ENCODE measurements at places on chromosomes 16 and 17.

DNA sequence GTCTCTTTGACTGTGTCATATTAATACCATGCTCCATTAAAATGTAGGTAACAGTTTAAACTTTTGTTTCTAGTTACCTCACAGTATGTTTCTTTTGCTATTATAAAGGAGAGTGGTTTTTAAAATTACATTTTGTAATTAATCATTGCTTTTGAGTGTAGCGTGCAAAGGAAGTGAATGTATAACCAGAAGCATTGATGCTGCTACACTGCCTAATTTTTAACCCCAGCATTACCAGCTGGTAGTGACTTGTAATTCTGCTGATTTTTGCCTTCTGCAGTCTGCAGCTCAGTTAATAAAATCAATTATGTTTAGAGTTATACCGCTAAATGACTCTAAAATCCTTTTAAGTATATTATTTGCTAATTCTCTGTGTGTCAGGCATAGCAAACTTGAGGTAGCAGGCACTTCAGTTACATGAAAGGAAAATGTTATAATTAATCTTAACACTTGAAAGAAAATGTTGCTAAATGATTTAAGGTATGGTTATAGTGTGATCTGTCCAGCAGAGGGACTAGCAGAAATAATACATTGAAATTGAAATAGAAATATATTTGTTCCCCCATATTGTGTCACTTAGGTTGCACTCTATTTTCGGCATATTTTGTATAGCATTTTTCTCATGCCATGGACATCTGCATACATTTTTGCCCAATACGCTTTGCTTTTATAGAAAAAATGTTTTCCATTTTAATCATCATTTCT lies 388.5 kb downstream of the CNTNAP4 start:
- no peak for DNase-seq

DNA sequence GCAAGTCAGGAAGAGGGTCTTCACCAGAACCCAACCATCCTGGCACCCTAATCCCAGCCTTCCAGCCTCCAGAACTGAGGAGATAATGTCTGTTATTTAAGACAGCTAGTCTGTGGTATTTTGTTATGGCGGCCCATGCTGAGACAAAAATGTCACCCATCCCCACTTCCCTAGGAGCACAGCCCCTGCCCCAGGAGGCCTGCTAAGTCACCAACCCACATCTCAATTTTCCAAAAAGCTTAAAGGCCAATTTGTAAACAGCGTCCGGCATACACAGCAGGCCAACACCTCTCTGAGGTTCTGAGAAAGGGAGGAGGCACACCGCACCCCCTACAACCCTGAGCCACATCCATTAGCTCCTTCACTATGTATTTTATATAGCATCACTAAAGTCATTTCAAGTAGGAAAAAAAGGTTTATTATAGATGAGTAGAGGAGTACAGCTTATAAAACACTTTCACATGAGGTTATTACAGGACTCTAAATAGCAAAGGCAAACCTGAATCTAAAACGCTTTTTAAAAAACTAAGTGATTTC lies 6.9 kb downstream of the TMEM170A start:
- no peak for DNase-seq

- DNase-seq = no peak
Observed at GRCh38 chr16:48433850-48434530, 48.8 kb upstream of the SIAH1 start.

- no peak for DNase-seq
Observed at GRCh38 chr17:29149431-29150064, 30.6 kb downstream of the MYO18A start.

- peak; percentile 100 for DNase-seq
Observed at GRCh38 chr17:59845595-59846393, 46.9 kb downstream of the TUBD1 start.

DNA sequence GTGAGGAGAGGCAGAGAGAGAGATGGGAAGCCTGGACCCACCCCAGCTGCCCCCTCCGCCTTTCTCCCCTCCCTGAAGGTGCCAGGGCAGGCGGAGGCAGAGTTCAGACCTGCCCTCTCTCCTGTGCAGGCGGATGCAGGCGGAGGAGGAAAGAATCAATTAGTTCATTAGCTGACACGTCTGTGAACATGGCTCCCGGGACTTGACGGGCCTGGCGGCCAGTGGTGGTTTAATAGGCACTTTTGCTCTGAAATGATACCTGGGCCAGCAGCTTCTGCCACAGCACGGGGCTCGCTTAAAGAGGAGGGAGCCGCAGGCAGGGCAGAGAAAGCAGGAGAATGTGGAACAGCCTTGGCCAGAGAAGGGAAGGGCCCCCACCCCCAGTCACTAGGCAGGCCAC lies 98.1 kb downstream of the SDK2 start:
- DNase-seq = no peak

- DNase-seq = no peak
Observed at GRCh38 chr16:11151156-11151884, 104.7 kb downstream of the SOCS1 start.

DNA sequence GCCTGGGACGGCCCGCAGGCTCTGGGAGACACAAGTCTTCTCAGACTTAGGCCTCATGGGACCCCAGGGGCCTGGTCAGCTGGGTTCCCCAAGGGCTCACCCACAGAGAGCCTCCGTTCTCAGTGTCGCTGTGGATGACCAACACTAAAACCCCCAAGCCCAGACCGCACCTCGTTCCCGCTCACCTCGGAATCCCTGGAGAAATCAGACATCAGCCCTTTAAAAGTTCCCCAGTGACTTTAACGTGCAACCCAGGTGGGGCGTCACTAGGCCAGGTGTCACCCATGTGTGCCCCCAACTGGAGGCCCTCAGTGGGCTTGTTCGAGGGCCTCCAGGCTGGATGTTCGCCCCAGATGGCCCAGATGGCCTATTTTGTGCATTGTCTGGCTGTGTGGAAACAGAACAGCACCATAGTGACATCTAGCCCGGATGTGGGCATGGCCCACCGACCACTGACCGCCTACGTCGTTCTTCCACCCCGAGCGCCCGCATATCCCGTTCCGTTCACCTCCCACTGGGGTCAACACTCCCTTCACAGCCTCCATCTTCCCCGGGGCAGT lies 52.3 kb upstream of the DNAH17 start:
- DNase-seq = no peak

DNA sequence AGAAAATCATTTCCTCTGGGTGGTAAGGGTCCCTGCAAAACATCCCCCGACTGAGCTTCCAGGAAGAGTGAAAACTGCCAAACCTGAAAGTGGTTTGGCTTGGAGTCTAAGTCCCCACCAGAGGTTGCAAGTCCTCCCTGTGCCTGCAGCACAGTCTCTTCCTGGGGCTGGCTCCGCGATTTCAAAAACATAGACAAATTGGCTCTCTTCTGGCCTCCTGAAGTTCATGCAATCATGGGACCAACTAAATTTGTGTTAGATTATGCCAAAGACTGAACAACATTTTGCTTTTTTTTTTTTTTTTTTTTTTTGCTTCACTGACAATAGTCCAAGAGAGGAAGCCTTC lies 447.9 kb downstream of the CA10 start:
- DNase-seq = no peak

GRCh38 chr16:86563469-86564345 lies 2.9 kb upstream of the FOXC2 start:
- no peak for DNase-seq

DNA sequence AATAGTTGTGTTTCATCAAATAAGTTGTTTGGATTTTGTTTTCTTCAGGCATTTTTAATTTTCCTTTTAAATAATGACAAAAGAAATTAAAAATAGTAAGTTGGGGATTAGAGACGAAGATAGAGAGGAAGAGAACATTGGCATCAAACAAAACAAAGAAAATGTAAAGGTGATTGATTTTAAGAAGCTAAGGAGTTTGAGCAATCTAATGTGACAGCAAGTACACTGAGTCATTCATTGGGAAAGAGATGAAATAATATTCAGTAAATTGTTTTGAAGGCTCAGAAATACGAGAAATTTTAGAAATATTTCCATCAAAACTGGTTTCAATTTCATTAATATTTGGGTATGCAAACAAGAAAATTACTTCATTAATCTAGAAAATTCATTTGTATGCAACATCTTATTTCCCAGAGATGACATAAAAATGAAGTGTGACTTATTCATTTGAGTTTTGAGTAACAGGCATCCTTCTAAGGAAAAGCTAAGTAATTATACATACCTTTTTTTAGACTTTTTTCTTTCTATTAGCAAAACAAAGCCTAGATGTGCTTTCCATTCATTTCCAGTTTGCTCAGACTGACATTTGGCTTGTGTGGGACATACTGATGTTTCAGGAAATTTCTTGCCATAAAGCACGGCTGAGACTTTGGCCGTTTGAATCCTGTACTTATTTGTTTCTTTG lies 66.7 kb downstream of the COX10 start:
- no peak for DNase-seq

GRCh38 chr16:81335669-81336068 lies 20.9 kb downstream of the GAN start:
- no peak for DNase-seq

DNA sequence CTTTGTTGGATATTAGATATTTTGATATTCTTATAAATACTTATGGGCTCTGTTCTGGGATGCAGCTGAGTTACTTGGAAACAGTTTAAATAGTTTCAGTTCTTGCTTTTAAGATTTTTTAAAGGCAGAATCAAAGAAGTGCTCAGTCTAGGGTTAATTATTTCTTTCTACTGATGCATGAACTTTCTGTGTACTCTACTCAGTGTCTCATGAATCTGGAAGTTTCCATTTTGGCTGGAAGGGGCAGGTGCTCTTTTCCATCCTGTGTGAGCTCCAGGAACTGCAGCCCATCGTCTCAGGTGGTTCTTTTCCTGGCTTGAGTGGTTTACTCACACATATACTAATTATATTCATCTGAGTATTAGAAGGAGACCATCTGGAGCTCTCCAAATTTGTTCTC lies 61.1 kb upstream of the CPHXL start:
- DNase-seq = no peak

DNA sequence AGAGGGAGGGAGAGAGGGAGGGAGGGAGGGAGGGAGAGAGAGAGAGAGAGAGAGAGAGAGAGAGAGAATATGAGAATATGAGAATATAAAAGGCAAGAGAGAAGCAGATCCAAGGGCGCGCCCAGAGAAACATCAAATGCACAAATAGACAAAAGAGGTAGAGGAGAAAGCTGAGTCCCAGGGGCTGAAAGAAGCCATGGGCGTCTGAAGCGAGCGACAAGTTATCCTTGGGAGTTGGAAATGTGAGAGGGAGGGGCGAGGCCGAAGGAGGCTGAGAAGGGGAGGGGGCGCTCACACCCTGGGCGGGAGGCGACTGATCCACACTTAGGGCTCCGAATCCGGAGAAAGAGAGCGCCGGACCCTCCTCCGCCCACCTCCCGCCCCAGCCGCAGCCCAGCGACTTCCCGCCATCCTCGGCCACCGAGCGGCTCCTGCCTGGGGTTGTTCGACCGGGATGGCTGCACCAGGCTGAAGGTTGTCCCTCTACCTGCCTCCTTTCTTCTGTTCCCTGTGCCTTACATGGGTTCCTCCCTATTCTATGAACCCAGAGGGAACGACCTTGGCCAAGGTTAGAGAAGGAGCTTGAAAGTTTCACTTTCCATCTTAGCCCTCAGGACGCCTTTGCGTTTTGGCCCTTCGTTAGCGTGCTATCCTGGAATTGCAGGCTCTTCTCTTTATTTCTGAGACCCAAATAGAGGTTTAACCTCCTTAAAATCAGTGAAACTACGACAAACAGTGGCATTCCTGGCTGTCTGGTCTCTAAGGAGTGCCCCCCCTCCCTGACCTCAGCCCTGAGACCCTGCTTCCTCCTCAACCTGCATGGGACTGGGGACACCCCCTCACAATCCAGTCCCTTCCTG lies 21.2 kb upstream of the HOXB9 start:
- no peak for DNase-seq

GRCh38 chr17:82872591-82873520 lies 33.0 kb upstream of the ZNF750 start:
- no peak for DNase-seq

- no peak for DNase-seq
Observed at GRCh38 chr17:74994440-74994839, 7.0 kb downstream of the CDR2L start.

GRCh38 chr16:87715658-87716057 lies 50.1 kb downstream of the KLHDC4 start:
- DNase-seq = no peak

- DNase-seq = no peak
Observed at GRCh38 chr17:18194804-18195203, 11.2 kb downstream of the ALKBH5 start.

DNA sequence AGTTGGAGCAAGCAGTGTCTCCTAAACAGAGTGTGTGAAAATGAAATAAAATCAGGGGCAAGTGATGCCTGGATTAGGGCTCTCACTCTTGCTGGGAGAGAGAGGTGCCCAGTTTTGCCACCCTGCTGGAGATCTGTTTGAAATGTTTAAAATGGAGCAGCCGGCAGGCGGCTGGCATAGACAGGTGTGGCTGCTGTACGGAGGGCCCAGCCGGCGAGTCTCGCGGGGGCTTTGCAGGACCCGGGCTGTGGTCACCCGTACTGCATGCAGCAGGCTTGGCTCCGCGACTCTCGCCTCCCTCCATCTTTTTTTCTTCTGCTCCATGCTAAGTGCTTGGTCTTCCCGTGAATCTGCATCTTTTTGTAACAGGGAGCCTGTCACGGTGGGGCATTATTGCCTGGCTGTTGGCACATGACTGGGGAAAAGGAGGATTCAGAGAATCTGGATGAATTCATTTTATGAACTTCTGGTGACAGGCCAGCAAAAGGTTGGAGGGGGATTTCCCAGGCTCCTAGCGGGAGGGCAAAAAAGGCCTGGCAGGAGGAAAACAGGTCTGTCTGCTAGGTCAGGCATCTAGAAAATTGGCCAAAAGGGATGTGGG lies 1.8 kb downstream of the ZNRF1 start:
- DNase-seq = no peak

DNA sequence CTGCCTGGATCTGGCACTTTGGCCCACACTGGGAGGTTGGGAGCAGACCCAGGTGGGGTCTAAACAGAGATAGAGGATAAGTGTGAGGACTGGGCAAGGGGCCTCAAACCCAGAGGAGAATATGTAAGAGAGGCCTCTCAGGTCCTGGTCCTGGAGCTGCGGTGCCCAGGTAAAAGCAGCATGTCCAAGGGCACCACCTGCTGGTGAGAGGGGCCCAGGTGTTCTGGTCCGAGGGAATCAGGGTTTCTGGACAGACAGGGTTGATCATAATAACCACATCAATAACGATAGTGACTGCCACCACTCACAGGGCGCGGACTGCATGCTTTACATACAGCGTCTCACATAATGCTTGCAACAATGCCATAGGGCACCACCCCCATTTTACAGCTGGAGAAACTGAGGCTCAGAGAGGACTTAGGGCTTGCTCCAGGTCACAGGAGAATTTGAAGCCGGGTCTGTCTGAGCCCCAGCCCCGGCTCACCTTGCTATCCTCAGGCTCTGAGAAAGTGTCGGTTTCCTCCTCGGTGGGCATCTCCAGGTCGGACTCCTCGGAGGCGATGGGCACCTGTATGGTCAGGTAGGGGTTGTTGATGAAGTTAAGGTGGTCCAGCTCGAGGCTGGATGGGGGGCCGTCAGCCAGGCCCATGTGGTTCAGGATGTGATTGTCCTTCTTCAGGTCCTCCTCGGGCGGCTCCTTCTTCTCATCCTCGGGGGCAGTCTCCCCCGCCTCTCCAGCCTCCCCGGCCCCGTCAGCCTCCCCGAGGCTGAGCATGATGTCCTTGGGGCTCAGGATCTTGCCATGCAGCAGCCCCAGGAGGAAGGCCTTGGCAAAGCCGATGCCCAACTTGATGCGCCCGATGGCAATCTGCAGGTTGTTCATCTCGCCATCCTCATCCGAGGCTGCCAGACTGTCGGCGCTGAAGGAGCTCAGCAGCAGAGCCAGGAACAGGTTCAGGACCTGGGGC lies 19.1 kb upstream of the CD79B start:
- no peak for DNase-seq

- DNase-seq = no peak
Observed at GRCh38 chr17:49490276-49490675, 4.8 kb upstream of the NGFR start.

Measured in NCI-H2081 treated with DMSO at 0.1 percent for 48 hours (cell line).